Cerebellum (tissue), 4 donors: ENCODE measurements at places on chromosomes 11 and 22. TPM values are rescaled to one million over a fixed set of nuclear protein-coding genes. Genes with fewer than 3 reads are reported as not detected.

Gene IGLL5
- total RNA-seq, result not detected

Gene FAM180B
- not detected for total RNA-seq

Gene MUC5AC
- under 0.01 TPM for total RNA-seq

Gene PDGFD
- total RNA-seq, result 4.8 TPM

Gene DGCR6
- 8.6 TPM for total RNA-seq

Gene FGF3
- 6.5 TPM for total RNA-seq
